Foreskin fibroblast (primary cell): ENCODE measurements at places on chromosomes 12 and 14.

GRCh38 chr12:81992461-81992860 is 233.3 kb upstream of the PPFIA2 start:
- no peak for DNase-seq

- no peak for DNase-seq
These were observed 51.3 kb downstream of the WASHC4 start for GRCh38 chr12:105158876-105159275.

DNA sequence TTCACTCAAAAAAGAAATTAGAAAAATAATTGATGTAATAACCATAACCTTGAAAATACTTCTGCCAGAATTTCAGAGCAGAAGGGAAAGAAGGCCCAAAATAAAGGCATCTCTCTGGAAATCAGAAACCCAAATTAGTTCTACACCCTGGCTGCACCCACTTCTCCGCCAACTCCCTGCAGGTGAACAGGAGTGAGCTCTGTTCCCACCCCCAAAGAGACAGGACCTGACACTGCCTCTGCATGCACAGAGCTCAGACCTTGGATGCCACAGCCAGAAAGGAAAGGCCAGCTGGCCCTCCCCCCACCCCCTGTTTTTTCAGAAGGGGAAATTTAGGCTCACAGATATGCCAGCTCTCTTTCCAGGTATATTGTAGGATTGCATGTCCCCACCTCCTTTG is 228.2 kb downstream of the BCL11B start:
- no peak for DNase-seq

DNA sequence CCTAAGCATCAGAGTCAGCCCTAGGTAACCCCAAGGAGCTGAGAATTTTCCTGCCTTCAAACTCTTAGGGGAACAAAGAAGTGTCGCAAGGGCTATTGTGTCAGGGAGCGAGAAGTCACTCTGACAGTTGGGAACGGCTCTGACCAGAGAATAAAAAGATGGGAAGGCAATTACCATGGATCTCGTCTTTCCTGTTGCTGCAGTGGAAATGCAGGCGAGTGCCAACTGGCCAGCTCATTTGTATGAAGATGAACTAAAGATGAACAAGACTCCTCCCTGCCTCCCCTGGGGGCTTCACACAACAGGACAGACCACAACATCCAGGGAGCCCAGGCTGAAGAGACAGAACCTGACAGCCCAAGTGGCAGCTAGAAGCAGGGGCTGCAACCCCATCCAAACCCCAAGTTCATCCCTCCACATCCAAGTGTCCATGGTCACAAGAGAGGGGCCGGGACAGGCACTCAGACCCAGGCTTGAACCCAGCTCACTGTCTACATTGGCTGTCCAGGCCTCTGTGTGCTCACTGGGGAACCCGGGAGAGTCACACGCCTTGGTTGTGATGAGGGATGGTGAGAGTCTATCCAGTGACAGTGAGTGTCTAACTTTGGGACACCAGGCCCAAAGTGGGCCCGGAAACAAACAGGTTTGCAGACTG is 322.4 kb downstream of the BCL11B start:
- no peak for DNase-seq

GRCh38 chr12:89316705-89317139 is 35.6 kb downstream of the DUSP6 start:
- DNase-seq, result no peak

DNA sequence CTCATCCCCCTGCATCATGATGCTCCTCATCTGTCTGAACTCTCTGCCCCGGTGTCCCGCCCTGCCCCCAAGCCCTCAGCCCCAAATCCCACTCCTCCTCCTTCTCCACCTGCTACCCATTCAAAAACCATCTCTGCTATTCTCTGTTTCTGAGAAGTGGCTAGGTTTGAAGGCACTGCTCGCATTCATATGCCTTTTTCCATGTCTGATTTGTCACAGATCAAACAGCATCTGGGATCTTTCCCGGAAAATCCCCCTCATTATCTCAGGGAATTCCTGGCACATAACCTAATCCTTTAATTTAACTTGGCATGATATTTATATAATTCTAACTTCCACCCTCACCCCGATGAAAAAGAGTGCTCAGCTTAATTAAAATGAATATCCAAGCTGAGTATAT is 3.3 kb upstream of the ADAM20 start:
- no peak for DNase-seq

DNA sequence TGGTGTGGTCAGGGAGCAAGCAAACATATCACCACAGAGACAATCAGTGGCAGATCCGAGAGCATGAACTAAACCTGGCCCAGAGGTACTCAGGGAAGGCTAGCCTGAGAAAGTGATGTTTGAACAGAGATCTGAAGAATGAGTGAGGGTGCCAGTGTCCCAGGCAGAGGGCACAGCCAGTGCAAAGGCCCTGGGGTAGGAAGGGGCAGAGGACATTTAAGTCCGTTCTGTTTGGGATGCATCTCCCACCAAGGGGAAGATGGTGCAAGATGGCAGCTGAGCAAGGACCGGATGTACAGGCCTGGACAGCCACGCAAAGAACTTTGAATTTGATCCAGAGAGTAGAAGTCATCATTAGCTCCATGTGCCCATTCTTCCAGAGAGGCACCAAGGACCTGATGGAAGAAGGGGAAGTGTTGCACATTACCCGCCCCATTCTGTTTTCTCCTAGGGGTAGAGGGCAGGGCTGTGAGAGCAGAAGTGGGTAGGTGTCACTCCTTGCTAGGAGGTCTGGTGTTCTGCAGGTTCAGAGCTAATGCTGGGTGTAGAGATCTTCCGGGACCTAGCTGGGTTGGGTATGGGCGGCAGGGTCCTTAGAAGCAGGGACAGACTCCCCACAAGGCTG is 3.9 kb downstream of the DTX1 start:
- DNase-seq, result no peak

- no peak for DNase-seq
These were observed 380.1 kb upstream of the KITLG start for GRCh38 chr12:88960213-88960878.

DNA sequence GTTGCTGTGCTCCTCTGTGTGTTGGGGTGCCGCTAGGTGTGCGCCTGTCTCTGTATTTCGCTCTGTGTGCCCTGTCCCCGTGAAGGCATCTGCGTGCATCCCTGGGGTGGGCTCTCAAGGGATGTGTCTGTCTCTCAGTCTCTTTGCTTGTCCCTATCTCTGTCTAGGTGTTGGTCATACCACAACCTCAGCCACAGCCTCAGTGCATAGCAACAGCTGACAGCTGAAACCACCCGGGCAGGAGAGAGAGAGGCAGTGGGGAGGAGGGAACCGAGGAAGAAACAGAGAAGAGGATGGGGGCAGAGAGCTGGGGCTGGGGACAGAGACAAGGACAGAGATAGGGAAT is 953 bp upstream of the NXPH4 start:
- DNase-seq, result peak; percentile 50

- no peak for DNase-seq
These were observed 40.5 kb downstream of the PPFIA2 start for GRCh38 chr12:81718616-81719015.

- peak; percentile 76 for DNase-seq
These were observed 179.2 kb downstream of the KICS2 start for GRCh38 chr12:64042911-64043310.

GRCh38 chr14:87805315-87805723 is 187.7 kb downstream of the GALC start:
- peak; percentile 39 for DNase-seq

GRCh38 chr14:102164965-102165364 is 25.3 kb downstream of the WDR20 start:
- DNase-seq, result no peak

GRCh38 chr12:122085591-122085990 is 7.0 kb downstream of the MLXIP start:
- DNase-seq, result no peak

- no peak for DNase-seq
These were observed 9.1 kb downstream of the FAM181A start for GRCh38 chr14:93936245-93936644.

DNA sequence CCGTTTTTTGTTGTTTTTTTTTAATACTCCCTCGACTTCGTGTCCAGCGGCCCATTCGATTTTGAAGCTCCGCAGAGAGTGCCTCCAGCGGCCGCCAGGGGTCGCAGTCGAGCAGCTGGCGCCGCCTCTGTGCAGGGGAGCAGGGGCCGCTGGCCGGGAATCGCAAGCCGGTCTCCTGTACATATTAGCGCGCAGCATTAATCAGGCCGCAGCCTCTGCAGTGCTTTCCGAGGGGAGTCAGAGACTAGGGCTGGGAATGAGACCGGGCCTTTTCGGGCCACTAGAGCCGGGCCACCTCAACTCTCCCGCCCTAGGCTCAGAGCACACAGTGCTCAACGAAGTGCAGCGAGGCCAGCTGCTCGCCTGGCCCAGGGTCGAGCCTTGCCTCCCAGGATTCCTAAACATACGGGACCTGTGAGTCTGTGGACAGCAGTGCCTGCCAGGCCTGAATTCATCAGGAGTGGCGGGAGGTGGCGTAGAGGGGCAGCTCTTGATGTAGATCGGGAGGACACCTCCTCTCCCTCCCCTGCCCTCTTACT is 81.8 kb downstream of the EMP1 start:
- DNase-seq, result peak; percentile 47

DNA sequence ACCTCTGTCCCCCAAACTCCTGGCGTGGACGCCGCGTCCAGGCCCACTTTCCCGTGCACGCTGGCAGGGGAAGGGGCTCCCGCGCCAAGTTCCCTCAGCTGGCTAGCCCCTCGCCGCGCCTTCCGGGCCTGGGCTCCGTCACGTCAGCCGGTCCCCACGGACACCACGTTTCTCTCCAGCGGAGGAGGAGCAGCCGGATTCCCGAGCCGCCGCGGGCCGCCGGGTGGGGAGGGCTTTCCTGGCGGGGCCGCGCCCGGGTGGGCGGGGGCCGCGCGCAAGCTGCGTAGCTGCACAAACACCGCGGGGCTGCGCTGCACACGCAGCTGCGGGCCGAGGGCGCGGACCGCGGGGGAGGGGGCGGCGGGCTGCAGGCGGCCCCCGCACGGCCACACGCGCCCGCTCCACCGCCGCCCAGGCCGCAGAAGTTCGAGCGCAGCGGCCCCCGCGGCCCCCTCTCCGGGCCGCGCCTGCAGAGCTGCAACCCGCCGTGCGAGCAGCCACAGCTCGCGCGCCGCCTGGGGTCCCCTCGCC is 45.1 kb upstream of the PNMA1 start:
- DNase-seq, result peak; percentile 55

- DNase-seq, result no peak
These were observed 21.8 kb downstream of the DERA start for GRCh38 chr12:15932971-15933370.

DNA sequence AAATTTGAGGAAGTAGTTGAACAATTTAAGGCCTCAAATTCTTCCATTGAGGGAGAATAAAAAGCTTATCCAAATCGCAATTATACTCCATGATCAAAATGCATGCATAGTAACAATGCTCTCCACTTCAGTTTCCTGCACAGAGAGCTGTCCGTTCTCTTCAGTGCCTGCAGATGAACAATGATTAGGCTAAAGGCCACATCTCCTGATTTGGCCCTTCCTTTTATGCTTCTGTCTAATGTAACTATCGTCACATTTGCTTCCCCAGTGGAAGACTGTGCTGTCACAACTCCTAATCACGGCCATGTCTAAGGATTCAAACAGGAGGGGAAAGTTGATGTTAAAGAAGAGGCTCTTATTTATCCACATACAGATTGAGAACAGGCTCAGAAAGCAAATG is 113.6 kb upstream of the NPAS3 start:
- no peak for DNase-seq

DNA sequence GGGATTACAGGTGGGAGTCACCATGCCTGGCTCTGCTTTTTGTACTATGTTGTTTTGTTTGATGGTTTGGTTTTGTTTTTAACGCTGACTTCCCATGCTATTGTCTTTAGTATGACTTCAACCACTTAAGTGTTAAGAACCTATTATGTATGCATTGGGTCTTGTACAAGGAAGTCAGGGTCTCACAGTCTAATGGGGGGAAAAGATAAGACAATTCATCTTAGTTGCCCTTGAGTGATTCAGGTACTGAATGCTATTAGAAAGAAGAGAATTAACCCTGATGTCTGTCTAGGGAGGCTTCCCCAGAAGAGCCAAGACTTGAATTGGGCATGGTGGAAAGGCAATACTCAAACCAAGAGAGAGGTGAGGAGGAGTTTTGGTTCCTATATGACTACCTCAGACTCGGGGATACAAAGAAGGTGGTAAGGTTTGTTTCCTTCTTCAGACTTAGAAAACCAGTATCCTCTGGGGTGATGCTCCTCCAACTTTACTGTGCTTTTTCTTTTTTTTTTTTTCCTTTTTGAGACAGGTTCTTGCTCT is 64.6 kb downstream of the SUSD6 start:
- no peak for DNase-seq

DNA sequence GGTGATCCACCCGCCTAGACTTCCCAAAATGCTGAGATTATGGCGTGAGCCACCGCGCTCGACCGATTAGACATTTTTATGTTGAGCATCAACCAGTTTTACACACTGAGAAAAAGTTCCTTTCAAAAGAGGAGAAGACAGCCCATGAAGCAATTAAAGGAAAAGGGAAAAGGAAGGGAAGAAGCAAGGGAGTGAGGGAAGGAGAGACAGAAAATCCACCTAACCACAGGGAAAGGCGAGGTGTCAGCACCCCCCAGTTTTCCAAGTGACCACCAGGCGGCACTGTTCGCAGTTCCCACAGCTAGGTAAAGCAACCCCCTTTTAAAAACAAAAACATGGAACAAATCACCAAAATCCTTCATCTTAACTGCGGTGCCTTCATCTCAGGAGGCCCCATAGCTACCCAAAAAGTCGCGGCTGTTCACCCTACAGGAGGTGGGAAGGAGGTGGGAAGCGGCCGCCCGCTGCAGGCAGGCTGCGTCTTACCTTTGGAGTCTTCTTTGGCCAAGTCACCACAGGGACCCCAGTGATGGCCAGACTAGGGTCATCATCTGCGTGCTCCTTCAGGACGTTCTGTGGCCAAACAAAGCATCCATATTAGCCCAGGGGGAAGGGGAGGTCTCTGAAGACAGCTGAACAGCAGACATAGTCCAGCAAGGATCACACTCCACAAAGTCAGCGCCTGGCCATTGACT is 86.6 kb downstream of the KDM2B start:
- DNase-seq, result no peak

DNA sequence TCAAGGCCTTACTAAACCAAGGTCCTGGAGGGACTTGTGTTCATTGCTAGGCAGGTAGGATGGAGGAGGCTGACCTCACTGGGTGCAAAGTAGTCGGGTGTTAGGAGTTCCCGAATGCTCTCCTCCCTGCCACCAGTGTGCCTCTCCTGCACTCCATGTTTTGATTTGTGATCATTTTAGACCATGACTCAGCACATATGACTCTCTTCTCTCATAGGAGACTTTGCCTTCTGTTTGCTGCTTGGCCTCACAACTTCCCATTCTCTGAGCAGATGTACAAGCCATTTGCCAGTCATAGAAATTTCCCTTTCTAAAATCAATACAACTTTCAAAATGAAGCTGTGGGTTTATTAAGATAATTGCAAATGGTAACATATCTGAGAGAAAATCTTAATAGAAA is 46.6 kb upstream of the LRIG3 start:
- DNase-seq, result peak; percentile 9

DNA sequence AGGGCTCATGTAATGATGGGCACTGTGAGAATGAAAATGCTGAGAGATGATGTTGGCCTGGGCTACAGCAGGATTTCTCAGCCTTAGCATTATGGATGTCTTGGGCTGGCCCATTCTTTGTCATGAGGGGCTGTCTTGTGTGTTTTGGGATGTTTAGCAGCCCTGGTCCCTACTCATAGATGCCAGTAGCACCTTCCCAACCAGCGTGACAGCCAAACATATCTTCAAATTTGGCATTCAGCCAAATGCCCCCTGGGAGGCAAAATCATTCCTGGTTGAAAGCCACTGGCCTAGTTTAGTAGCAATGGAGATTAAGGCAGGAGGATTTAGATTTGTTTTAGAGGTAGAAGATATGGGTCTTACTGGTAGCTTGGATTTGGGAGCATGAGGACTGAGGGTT is 26.6 kb downstream of the UBE3B start:
- DNase-seq, result no peak
